ENCODE measurements at places on chromosomes 6 and 20.
A peak's percentile ranks its signal among the peaks of the same experiment; 100 is the strongest.

- no peak for DNase-seq
Observed at GRCh38 chr6:149651056-149651455, 2.5 kb upstream of the KATNA1 start.

GRCh38 chr20:38158701-38159351 is 6.2 kb downstream of the TGM2 start:
- DNase-seq: no peak

GRCh38 chr6:4180652-4181255 is 45.4 kb upstream of the ECI2 start:
- DNase-seq: no peak

- DNase-seq: no peak
Observed at GRCh38 chr6:90502381-90502780, 84.5 kb downstream of the MAP3K7 start.

- DNase-seq: no peak
Observed at GRCh38 chr6:56775498-56776166, 132.9 kb upstream of the DST start.

GRCh38 chr20:25013478-25014380 is 21.2 kb upstream of the APMAP start:
- no peak for DNase-seq

GRCh38 chr6:166627875-166628801 is 1.1 kb upstream of the RPS6KA2 start:
- no peak for DNase-seq

DNA sequence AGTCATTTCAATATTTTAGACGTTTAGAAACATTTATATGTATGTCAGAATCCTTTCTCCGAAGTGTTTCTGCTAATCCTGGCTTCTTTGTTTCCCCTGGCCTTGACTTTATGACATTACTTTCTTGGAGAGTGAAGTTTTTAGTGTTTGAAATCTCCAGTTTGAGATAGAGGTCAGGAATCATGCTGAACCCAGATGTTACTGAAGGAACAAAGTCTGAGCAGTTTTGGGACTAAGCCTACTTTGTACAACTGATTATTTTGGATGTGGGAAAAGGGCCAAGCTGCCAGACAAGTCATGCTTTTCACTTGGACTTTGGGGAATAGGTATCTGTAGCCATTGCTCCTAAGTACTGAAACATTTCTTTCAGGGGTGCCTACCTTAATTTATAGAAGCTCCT is 2.3 kb downstream of the RNF144B start:
- peak; percentile 4 for DNase-seq

DNA sequence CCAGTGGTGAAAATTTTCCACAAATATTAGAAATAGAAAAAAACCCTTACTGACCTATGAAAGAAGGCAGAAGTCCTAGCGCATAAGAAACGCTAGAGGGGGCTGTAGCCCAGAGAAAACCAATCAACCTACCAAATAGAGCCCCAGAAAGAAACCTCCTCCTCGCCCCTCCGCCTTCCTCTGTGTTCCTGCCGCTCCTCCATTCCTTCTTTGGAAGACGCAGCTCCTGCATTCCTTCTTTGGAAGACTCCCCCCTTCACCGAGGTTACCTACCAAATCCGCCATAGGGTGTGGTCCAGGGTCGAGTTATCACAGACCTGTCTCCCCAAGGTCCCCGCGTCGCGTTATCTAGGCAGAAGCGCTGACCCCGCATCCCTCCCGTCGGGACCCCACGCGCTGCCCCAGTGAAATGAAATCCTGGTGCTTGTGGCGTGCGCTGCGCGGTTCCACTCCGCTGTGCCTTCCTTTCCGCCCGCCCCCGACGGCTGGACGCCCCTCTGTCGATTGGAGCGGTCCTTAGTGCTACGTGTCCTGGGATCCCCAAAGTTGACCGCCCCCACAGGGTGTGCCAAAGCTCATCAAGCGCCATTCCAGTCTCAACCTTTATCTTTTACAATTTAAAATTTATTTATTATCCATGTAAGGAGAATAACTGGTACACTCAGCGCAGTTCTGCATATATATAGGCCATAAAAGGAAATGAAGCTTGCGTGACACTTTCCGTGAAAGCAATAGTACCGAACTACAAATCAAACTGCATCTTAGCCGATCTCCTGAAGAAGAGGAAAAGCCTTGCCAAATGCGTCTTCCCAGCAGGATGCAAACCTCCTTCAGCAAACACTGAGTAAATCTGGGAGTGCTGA is 13.0 kb downstream of the RPP21 start:
- DNase-seq: no peak

DNA sequence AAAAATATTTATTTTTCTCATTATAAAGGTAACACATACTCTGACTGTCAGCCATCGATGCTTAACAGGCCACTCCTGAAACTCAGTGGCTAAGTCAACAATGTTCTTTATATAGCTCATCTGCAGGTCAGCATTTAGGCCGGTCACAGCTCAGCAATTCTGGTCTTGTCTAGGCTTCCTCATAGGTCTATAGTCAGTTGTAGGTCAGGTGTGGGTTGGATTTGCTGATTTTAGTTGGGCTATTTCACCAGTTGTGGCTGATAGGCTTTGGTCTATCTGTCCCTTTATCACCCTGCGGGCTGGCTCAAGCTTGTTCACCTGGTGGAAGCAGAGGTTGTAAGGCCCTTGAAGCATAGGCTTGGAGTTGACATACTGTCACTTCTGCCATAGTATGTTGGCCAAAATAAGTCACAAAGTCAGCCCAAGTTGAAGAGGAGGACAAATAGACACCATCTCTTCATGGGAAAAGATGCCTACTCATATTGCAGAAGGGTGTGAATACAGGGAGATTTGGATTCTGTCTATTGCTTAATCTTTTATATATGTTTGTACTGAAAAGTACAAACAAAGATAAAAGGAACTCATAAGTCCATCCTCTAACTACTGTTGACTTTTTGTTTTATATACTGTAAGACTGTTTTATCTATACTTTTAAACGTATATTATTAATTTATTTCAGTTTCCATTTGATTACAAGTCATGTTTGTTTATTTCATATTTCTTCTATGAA is 75.0 kb downstream of the BCKDHB start:
- DNase-seq: no peak

GRCh38 chr6:44730771-44731391 is 343.4 kb downstream of the CDC5L start:
- DNase-seq: no peak

DNA sequence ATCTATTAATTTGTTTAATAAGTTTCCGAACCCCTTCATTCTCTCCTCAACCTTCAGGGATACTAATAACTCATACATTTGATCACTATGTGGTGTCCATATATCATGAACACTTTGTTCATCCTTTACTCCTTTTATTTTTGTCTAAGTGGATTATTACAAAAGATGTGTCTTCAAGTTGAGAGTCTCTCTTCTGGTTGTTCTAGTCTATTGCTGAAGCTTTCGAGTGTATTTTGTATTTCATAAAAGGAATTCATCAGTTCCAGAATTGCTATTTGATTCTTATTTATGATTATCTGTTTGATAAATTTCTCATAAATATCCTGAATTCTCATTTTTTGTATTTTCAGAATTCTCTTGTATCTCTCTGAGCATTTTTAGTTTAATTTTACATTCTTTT is 96.5 kb upstream of the RUNX2 start:
- DNase-seq: no peak

DNA sequence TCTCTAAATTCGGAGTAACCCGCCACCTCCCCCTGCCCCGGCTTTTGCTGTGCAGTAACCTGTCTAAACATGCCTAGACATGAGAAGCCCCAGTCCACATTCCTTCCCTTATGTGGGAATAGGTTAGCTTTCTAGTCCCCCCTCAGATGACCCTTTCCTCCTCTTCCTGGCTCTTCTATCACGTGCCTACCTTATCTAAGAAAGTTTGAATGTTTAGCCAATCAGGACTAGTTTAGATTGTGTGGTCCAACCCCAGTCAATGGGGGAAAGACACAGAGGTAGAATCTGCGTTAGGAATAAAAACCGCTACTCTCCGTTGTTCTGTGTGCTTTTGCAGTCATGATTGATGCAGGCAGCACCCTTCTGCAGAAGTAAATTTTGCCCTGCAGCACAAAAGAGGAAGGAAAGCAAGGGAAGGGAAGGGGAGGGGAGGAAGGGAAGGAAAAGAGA is 69.0 kb upstream of the CD93 start:
- DNase-seq: no peak

- peak; percentile 74 for DNase-seq
Observed at GRCh38 chr6:79077715-79078074, 359 bp downstream of the PHIP start.

GRCh38 chr20:43800186-43800585 is 73.4 kb upstream of the GTSF1L start:
- DNase-seq: no peak

DNA sequence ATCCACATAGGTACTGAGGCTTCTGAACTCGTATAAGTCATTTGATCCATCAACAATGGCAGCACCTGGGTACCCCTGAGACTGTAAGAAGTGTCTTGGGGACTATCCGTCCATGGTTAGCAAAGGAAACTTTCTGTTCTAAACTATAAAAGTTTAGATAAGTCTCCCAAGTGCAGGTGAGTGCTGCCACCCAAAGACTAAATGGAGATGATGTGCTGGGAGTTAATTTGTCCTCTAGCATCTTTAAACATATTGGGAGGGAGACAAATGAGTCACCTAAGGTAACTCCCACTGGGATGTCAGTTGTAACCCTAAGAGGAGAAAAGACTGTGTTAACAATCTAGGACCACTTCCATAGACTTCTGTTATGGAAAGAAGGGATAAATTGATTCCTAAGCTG is 6.2 kb downstream of the BEND6 start:
- DNase-seq: no peak

DNA sequence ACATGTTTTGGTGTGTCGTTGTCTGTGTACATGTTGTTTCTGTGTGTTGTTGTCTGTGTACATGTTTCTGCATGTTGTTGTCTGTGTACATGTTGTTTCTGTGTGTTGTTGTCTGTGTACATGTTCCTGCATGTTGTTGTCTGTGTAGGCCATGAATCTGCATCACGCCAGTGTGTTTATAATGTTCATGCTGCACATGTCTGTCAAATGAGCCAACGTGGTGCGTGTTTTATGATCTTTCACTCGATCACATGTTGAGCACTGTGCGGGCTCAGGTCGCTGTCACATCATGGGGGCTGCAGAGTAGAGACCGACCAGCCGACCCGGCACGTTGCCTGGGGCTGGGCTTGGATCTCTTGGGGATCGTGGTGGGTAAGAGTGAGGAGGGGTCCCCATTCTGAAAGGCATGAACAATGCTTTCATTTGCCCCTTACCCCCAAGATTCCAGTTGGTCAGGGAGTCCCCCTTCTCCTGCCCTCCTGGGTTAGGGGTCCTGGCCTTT is 26.5 kb upstream of the SLCO4A1 start:
- no peak for DNase-seq

DNA sequence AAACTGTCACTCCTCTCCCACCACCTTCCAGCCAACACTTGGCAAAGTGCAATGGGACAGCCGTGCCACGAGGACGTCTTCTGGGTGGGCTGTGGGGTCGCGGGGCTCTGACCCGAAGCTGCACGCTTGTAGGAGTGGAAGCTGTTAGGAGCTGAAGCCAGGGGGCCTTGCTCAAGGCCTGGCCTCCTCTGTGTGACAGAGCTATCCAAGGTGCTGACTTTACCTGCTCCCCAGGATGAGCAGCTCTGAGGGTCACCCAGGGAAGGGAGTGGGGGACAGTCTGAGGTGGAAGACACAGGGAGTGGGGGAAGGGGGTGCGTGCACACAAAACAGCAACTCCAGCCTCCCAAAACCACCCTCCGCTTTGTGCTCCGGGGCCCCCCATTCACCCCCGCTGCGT is 17.5 kb upstream of the CHRNA4 start:
- no peak for DNase-seq

DNA sequence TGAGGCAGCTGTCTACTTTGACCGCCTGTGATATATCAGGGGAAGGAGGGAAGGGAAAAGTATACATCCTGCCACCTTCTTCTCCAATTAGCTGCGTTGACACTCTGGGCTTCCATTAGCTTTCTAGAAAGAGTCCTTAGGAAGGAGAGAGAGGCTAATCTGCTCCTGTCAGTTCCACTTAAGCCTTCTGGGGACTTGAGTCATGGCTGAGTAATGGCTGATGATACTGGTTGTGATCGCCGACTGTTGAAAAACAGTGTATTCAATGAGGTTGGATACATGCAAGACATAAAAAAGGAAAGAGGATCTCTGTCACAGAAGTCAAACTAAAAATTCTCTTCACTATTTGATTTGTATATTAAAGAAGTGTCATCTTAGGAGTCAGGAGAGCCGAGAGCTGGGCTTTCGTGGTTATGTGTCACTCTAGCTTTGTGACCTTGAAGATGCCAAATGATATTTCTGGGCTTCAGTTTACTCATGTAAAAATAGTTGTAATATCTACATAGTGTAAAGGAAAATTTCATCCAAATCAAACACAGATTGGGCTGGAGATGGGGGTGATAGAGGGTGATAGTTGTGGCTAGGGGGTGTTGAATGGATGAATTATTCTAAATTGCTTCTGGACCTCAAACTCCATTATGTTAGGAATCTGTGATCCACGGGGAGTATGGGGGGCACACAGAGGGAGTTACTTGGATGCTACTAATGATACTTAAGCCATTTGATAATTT is 189.0 kb downstream of the UST start:
- DNase-seq: no peak

GRCh38 chr6:159959165-159959975 is 9.5 kb upstream of the IGF2R start:
- DNase-seq: no peak

DNA sequence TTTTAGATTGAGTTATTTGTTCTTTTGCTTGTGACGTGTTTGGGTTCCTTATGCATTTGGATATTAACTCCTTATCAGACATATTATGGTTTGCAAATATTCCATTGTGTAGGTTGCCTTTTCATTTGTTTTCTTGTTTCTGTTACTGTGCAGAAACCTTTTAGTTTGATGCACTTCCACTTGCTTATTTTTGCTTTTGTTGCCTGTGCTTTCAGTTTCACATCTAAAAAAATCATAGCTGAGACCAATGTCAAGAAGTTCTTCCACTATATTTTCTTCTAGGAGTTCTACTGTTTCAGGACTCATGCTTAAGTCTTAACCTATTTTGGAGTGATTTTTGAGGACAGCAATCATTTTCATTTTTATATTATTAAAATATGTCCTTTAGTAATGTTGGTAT is 113.5 kb downstream of the EPM2A start:
- no peak for DNase-seq

GRCh38 chr6:166542580-166542912 is 43.9 kb downstream of the RAMACL start:
- no peak for DNase-seq

DNA sequence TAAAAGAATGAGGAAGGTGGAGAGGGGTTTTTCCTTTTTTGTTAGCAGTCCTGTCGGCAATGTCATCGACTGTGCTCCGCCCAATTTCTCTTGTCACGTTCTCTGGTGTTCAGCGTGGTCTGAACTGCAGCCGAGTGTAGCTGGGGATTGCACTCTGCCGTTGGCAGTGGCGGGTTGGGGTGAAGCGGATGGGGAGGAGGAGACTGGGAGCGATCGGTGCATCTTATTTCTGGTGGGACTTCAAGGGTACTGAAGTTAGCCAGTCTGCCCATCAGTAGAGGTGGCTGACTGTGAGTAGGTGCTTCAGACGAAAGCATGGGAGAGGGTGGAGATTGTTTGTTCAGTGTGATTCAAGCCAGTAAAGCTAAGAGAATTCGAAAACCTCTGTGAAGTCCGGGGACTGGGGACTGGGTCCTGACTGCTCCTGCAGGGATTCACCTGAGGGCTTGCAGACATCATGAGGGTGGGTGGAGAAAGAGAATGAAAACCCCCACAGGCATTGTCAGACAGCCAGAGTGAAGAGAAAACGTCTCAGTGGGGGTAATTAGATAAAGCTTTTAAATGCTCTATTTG is 5.1 kb downstream of the RREB1 start:
- DNase-seq: peak; percentile 39
